ENCODE measurements at places on chromosomes 5 and 9.
A peak's percentile ranks its signal among the peaks of the same experiment; 100 is the strongest.

- no peak for DNase-seq
Measured at GRCh38 chr5:129724647-129725046, 23.2 kb upstream of the MINAR2 start.

GRCh38 chr9:63859475-63860215 lies 1425.4 kb downstream of the FOXD4L5 start:
- DNase-seq, result no peak

DNA sequence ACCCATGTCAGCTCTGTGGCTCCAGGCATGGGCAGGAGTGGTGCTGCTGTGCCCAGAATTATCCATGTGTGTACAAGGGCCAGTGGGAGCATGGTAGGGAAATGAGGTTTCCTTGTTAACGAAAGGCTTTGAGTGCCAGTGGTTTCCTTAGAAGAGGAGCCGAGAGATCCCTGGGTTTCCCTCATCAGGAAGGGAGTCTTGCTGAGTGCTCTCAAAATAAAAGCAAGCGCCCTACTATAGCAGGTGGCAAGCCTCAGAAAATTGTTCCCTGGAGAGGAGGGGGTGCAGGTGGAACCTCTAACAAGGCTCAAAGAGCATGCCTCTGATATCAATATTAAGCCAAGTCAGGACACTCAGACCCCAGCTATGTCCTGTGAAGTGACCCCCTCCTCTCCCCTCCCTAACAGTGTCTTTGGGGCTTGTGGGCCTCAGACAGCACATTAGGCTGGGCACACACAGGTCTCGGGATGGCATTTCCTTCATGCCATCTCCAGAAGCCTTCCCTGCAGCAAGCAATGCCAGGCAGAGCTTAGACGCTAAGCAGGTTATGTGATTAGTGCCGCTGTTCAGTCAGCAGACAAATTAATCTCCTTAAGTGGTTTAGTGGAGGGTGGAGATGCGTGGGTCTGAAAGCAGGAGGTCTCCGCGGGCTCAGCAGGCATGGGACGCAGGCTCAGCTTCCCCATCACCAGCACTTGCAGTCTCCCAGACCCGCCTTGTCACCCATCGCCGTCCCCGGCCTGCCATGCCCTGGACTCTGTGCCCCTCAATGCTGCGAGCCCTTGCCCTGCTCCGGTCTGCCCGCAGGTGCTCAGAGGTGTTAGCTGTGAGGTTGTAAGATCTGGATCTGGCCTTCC lies 60.0 kb upstream of the RARS1 start:
- no peak for DNase-seq

GRCh38 chr5:178496642-178497041 lies 93.6 kb downstream of the COL23A1 start:
- no peak for DNase-seq

GRCh38 chr5:150442699-150443080 lies 6.8 kb downstream of the RPS14 start:
- no peak for DNase-seq

GRCh38 chr5:159324102-159324755 lies 6.1 kb downstream of the IL12B start:
- DNase-seq, result no peak

DNA sequence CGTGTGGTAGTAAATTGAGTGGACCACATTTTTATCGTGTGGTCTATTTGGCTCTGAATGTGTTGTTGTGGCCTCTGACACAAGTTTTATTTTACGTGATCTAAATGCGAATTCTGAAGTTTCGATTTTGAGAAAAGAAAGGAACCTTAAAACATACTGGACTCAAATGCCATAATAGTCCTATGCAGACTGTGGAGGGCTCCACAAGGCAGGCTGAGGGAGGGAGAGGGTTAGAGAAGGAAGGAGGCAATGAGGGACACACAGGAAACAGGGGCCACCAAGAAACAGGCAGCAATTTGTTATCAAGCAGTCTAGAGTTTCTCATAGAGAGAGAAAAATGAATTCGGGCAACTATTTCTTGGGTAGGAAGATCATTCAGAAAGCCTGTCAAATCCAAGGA lies 110.4 kb upstream of the SEMA6A start:
- DNase-seq, result no peak

GRCh38 chr5:122311497-122311960 lies 508 bp upstream of the SNCAIP start:
- DNase-seq, result no peak

- DNase-seq, result no peak
Measured at GRCh38 chr9:87686520-87687090, 39.3 kb upstream of the CTSL start.

DNA sequence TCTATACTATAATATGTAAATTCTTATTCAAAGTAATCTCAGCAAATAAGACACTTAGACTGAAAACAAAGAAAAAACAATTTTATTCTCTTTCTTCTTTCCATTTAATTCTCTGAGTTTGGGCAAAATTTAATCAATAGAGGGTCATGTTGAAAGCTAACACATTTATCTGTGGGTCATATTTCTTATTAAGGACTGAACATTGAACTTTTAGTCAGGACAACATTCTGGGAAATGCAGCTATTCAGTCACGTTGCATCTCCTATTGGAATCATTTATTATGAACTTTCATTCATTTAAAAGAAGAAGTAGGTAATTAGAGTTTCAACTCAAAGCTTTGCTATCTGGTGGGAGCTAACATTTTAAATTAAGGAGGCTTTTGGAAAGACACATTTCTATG lies 372.5 kb downstream of the MAN2A1 start:
- DNase-seq, result no peak

DNA sequence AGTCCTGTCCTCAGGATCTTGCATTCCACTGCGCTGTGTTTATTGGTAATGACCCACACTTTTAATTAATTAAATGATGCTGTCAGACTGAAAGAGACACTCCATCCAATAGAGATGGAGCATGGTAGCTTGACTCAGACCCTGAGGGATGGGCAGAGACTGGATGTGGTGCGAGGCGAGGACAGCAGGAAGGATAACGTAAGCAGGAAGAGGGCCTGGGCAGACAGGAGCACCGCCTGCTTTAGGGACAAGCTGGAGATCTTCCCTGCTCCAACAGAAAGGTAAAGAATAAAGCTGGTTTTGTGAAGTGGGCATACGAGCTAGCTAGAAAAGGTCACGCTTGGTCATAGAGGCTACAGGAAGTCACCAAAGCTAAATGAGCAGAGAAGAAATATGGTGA lies 3.6 kb upstream of the DOCK8 start:
- no peak for DNase-seq

GRCh38 chr9:77505232-77505631 lies 142.9 kb downstream of the GNA14 start:
- no peak for DNase-seq

- DNase-seq, result no peak
Measured at GRCh38 chr5:90640484-90641059, 82.0 kb downstream of the ADGRV1 start.

DNA sequence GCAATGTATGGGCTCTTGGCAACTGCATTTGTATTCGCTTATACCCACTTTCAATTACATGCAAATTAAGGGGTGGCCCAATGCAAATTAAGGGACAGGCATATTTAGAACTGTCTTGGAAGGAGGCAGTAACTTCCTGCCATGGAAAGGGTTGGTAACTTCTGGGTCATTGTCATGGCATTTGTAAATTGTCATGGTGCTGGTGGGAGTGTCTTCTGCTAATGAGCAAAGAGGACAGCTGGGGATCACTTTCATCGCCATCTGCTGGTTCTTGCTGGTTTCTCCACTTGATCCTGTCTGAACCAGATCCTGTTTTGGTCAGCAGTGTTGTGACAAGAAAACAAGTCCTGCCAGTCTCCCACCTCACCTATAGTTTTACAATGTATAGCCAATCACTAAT lies 23.3 kb upstream of the UGT3A2 start:
- DNase-seq, result no peak

GRCh38 chr5:134113902-134114875 lies at the start of gene TCF7:
TSS of gene TCF7 (plus strand) at chr5:134114681. CDS start at chr5:134114907, 226 bp downstream.
- DNase-seq, result peak; percentile 62

GRCh38 chr5:157652377-157652692 lies at the start of gene SOX30:
TSS of gene SOX30 (minus strand) at chr5:157652438. CDS start at chr5:157652078, 360 bp downstream.
- no peak for DNase-seq

DNA sequence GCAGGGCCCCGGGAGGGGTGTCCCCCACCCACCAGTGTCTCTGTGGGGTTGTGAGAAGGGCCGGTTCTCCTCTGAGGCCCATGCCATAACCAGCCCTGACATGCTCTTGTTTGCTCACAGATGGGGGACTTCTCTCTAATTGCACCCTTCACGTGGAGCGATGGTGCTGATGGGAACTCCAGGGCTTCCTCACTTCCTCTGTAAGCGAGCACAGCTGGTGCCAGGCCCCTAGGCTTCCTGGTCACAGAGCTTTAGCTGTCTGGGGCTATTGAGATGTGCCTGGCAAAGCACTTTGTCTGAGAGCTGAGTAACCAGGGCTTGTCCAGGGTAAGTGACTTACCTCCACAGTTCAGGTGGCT lies 36.4 kb downstream of the PHF2 start:
- no peak for DNase-seq

DNA sequence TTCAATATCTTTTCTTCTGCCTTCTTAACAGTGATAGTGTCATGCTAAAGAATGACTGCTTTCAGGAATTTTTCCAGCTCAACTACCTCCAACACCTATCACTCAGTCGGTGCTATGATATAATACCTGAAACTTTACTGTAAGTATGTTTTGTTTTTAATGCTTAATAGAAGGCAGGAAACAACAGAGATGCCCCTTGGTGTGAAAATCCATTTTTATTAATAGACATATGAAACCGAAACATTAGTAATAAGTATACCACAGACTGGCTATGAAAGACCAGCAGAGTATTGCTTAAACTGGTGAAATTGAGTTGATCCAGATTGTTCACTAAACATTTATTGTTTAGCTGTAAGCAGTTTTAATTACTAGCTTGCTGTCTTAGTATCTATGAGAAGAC lies 25.2 kb downstream of the SKP2 start:
- DNase-seq, result no peak

DNA sequence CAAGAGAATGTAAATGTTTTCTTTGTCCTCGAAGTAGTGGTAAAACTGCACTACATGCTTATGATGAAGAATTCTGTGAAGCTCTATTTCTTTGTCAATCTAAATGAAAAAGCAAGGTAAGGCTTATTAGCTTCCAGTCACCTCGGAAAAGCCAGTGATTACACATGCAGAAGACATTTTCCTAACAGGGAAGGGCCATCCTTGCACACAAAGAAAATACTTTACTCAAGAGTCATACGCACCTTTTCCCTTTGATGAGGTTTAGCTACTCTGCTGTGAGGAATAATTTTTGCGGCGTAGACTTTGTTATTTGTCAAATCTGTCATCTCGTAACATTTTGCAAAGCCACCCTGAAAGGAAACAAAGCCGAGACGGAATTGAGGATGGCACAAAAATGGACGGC lies 1.1 kb downstream of the PLK2 start:
- DNase-seq, result no peak

- DNase-seq, result no peak
Measured at GRCh38 chr5:76688836-76689235, 27.1 kb upstream of the F2R start.

- DNase-seq, result no peak
Measured at GRCh38 chr9:91863469-91863868, 86.6 kb downstream of the ROR2 start.

Measured in stimulated activated CD8-positive, alpha-beta memory T cell treated with anti-CD3 and anti-CD28 coated beads, Interleukin-7, amount 100 ng/mL, for 1 hour (primary cell).